ENCODE measurements at places on chromosomes 6 and 20.

DNA sequence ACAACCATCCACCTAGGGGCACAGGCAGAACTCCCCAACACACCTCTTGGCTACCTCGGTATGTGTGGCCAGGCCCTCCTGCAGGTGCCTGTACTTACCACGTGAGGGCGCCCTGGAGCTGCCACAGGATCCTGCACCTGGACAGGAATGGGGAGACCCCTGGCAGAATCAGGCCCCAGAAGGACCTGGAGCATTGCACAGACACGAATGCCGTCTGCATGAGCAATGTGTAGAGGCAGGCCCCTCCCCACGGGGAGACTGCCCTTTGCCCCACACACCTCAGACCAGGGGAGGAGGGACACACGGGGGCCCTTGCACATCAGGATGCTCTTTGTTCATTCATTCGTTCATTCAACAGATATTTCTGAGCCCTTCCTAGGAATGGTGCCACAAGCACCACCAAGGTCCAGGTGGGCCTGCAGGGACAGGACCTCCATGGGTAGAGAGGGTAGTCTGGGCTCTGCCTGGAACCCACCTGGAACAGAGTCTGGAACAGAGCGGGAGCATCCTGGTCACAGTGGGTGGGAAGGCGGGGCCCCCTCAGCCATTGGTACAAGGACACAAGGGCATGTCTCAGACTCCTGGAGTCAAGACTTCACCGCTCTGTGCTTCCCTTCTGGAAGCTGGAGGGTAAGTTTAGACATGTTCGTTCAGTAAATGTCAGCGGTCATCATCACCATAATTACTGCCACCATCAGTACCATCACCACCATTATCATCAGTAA lies 32.3 kb downstream of the YTHDF1 start:
- no peak for DNase-seq

DNA sequence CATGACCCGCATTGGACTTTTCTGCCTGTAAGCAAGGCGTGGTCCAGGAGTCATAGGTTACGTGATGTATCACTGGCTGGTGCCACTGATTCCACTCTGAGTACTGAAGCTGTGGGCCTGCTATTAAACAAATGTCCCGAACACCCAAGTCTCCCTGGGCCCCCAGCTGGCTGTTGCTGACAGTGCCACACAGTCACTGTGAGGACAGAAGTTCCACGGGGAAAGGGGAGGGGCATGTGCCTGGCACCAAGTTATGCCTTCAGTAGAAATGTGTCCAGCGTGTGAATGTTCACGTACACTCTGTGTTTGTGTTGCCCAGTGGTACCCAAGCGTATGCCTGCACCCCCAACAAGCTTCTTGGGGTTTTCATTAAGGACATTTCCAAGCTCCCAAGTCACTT lies 171.4 kb upstream of the QKI start:
- no peak for DNase-seq

DNA sequence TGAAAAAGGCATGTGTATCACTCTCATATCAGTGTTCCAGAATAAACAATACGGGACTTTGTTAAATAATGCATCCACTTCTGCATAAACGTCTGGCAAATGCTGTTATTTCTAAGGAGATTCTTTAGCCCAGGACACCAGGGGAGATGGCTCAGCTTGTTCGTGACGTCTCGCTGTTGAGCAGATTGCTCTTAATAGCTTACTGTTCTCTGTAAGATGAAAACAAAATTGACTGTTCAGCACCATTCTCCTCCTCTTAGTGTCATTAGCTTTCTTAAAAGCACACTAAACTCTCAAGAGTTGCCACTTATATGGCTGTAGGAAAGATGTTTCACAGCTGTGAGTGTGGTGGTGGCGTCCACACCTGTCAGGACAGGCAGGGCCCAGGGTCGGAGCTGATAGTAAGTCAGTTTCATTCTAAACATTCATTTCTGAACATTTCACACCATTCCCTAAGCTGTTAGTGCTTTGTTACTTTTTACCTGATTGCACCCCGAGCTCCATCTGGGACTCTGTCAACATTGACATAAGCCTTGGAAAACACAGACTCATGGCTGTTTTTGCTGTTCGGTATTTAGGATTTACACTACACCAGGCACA lies 132.1 kb downstream of the ZDHHC14 start:
- no peak for DNase-seq

DNA sequence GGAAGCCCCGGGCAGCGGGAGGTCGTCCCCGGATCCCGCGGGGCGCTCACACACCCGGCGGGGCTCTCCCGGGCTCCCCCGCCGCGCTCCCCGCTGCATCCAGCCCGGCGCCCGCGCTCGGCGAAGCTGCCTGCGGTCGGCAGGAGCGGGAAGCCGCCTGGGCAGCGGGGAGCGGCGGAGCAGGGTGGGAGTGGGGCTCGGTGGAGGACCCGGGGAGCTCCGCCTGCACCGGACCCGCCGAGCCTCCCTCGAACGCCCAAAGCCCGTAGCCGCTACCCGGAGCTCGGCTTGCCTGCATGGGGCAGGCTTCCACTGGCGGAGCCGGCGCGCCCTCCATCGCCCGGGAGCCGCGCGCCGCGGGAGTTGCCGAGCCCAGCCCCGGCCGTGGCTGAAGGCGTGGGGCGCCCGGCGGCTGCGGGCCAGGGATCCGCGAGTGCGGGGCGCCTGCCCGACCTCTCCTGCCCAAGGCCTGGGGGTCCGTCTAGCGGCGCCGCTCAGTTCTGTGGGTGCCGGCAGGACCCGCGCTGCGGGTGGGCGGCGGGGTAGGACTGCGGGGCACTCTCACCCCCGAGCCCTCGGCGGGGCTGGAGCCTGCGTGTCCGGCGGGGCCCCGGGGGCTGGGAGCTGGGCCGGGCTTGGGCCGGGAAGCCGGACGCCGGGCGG lies 671 bp downstream of the CDH4 start:
- no peak for DNase-seq

DNA sequence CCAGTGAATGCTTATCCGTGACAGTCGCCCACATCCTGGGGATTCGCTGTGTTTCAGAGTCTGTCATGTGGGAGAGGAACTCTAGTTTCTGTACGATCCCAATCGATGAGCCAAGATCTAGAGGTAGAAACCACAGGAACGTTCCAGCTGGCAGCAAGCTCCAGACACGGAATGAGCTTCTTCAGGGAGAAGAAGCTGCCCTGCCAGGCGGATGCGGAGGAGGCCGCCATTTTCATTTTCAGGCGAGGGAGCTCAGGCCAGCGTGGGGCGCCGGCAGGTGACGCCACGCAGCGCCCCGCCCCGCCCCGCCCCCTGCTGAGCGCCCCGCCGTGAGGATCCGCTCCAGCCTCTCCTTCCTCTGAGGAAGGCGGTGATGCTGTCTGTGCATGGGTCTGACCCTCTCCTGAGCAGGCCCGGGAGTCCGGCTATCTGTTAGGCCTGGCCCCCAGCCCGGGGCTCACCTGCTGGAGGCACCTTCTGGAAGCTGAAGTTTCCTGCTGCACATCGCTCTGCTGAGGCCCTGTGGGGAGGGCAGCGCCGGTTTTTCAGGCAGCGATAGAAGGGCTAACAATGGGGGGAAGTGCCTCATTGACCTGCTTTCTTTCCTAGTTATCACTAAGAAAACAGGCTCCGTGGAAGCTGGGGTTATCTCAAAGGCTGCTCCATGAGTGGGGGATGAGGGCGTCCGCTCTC lies 147.5 kb downstream of the ERMARD start:
- no peak for DNase-seq

DNA sequence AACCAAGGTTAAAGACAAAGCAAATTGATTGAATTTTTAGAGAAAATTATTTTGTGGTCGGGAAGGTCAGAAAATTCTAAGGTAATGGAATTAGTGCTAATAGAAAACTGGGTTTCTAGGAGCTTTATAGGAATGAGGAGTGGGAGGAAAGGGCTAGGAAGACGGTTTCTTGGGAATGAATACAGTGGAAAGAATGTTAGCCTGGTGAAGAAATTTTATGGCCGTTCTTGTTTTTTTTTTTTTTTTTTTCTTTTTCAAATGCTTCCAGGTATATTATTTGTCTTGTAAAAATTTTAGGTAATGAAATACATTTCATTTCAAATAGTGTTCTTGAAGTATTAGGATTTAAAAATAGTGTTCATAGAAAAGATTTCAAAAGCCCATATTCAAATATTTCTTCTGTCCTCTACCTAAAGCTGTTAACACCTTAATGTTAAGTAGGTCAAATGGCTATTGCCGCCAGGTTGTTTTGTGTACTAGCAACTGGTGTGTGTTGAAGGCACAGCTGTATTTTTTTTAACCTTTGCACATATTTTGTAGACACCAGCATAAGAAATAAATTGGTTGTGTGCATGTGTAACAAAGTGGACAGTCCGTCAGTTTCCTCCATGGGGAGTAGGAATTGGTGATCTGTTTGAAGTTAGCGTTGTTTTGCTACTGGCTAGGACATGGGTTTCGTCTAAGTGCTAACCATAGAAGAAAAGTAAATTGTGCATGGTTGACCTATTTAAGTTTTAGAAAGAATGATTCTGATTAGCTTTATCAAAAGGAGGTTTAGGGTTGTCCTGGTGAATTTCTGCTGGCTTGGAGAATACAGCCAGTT lies 32.3 kb downstream of the AFDN start:
- DNase-seq = no peak

DNA sequence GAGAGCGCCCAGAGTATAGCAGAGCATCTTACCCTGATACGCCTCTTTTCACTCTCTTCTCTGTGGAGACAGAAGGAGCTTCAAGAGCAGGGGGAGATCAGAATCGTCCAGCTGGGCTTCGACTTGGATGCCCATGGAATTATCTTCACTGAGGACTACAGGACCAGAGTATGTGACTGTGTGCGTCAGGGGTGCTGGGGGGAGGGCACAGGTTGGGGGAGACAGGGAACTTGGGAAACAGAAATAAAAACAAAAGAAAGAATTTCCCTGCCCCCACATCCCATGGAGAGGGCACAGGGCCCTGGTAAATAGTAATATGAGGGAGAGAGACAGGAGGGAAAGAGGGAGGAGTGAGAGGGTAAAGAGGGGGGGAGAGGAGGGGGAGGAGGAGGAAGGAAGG lies 3.0 kb upstream of the C4A start:
- DNase-seq = no peak

- DNase-seq = no peak
These were observed 3.5 kb downstream of the C20orf204 start for GRCh38 chr20:64039293-64040160.

- DNase-seq = no peak
These were observed 10.5 kb downstream of the C6orf136 start for GRCh38 chr6:30657454-30657853.

GRCh38 chr20:1651268-1652058 lies 6.1 kb downstream of the SIRPG start:
- no peak for DNase-seq

GRCh38 chr20:33482581-33482980 lies 7.3 kb upstream of the CBFA2T2 start:
- no peak for DNase-seq

GRCh38 chr20:9839626-9840025 lies 750 bp upstream of the PAK5 start:
- no peak for DNase-seq

DNA sequence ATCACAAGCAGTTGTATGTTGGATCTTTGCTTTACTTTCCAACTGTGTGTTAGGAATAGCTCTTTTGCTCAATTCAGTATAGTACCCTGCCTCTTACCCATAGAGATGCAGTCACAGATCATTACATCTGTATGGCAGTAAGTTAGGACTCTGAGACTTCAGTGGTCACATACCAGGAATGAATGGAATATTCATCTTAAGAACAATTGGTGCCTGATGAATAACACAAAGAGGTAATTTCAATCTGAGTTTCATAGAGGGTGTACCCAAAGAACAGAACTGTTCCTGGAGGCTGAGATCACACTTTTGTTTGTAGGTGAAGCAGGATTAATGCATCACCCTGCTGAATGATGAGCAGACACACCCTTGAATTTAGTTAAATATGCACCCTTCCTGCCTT lies 28.7 kb upstream of the KIF13A start:
- no peak for DNase-seq

- no peak for DNase-seq
These were observed 55.2 kb upstream of the ADGRF1 start for GRCh38 chr6:47097092-47097945.

DNA sequence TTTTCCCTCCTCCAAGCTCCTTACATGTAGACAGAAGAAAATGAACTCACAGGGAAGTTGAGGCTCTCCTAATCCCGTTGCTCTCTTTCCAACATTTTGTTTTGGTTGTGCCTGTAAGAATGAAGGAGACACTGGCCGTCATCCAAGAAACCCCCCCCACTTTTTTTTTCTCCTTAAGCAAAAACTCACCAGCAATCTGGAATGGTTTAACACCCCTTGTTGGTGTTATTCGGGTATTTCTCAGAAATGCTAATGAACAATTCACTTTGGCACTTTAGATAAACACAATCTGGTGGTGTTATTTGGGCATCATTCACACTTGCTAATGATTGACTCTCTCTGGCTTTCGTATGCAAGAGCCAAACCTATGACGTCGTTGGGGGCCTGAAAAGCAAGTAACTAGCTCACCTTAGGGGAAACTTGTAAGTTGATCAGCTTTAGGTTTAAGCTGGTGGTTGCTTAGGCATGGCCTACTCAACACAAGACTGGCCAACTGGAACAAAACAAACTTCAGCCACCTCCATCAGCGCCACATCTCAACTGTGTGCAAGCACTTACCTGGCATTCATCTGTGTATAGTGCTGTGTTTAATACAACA lies 24.3 kb upstream of the OLIG3 start:
- no peak for DNase-seq

DNA sequence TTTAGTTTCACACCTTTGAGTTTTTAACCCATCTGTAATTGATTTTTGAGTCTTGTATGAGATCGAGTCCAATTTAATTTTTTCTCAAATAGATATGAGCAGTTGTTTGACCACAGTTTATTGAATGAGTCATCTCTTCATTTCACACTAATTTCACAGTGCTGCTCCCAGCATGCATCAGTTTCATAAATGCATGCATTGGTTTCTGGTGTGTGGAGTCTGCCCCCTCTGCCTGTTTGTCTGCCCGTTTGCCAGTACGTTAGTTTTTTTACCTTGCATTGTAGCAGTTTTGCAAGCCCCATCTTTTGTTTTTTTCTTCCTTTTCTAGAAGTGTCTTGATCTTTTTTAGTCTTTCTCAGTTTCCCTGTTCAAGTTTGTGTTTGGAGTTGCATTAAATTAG lies 11.9 kb downstream of the SLX4IP start:
- no peak for DNase-seq

- DNase-seq = no peak
These were observed 5.2 kb downstream of the SDC4 start for GRCh38 chr20:45342855-45343531.

- DNase-seq = no peak
These were observed 77.8 kb downstream of the NINL start for GRCh38 chr20:25507385-25508082.

DNA sequence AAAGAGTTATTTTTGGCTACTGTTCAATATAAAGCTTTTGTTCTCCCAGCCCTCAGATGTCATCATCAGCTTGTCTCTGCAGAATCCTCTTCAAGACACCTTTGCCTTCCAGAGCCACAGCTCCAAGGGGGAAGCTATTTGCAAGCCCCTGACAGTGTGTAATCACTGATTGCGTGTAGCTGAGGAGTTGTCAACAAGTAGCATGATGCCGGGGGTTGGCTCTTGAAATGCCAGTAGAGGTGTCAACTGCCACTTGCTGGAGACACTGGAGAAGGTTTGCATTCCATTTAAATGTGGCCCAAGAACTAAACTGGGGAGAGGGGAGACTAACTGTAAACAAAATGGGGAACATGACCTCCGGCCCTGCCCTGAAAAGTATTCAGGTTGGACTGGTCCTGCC lies 44.3 kb upstream of the PDYN start:
- DNase-seq = no peak

GRCh38 chr6:137361701-137362100 lies 132.5 kb downstream of the OLIG3 start:
- no peak for DNase-seq

Data from NCI-H2107 (cell line).